ENCODE measurements at places on chromosomes 1 and 21.

DNA sequence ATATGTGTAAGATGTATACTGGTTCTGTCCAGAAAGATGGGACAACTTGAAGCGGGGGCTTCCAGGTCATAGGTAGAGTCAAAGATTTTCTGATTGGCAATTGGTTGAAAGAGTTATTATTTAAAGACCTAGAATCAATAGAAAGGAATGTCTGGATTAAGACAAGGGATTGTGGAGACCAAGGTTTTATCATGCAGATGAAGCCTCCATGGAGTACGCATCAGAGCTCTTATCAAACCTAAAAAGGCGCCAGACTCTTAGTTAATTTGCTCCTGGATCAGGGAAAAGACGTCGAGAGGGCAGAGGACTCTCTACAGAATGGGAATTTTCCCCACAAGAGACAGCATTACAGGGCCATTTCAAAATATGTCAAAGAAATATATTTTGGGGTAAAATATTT is 23.7 kb upstream of the ETV3 start:
- DNase-seq, result no peak

DNA sequence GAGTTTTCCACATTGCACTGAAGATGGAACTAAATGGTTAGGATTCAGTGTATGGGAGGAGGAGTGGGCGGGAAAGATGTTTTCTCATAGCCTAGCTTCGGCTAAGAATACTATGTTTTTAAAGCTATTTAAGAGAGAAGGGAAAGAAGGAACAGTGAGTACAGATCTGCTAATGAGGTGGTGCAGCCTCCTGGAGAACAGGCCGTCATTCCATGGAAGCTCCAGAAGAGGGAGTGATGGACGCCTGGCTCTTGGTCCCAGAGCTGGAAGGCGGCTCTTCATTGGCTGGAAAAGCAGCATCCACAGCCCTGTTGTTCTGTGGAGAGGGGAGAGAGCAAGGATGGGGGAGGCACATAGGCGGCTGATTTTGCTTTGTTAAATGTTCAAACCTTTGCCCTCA is 6.9 kb downstream of the CAMK1G start:
- no peak for DNase-seq

GRCh38 chr1:156860113-156860627 is 495 bp upstream of the NTRK1 start:
- DNase-seq, result peak; percentile 35

GRCh38 chr1:18347559-18347958 is 133.2 kb upstream of the KLHDC7A start:
- no peak for DNase-seq

GRCh38 chr1:198890214-198890930 is 251.5 kb downstream of the PTPRC start:
- DNase-seq, result no peak

GRCh38 chr1:216830424-216831210 is 107.4 kb upstream of the ESRRG start:
- DNase-seq, result no peak

DNA sequence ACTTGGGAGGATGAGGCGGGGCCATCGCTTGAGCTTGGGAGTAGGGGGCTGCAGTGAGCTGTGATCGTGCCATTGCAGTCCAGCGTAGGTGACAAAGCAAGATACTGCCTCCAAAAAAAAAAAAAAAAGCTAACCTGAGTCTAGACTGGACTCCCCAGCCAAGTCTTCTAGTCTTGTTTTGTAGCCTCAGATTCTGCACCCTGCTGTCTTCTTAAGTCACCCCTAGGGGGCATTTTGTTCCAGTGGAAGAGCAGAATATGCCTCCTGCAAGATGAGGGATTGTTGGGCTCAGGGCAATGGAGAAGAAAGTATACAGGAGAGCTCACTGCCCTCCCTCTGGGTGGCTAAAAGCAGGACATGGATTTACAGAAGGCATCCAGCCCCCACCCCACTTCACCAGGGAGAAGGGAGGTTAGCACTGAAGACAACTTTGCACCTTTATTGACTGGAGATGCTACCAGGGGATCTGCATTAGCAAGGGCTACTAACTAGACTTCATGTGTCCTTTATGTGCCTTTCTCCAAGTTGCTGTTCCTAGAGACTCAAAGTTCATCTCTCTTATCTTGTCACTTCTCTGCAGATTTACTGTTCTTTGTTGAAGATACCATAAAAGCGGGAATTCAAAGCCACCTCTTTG is 15.3 kb upstream of the RNF187 start:
- DNase-seq, result no peak

DNA sequence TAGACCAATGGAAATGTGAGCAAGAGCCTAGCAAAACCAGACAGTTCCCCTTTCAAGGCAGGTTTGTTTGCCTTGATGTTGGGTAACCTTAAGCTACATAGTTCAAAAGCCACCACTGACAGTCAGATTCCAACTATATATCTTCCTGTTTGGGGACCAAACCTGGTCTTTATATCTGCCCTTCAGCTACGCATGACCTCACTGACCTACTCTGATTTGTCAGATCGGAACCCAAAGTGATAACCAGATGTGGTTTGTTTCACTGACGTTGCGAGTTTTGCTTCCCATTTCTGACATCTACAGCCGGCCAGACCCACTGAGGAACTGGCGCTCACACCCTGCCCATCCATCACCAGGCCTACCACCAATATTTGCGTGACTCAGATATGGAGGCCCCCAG is 361.1 kb upstream of the CHRM3 start:
- DNase-seq, result no peak

DNA sequence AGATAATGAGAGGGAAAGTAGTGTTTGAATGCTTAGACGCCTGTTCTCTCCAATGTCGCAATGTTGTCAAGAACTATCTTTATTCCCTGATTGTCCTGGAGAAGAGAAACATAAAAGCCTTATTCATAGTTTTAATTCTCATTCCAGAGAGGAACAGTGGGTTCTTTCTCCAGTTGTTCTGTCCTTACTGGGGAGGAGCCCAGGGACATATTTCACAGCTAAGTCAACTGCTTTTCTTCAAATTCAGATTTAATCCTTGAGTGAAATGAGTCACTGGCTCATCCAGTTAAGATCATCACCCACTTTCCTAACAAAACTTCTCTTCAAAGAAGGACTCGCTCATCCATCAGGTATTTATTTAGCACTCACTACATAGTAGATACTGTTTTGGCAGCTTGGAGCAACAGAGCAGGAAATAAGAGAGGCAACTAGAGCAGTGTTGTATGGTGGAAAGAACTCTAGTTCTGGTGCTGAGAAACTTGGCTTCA is 365.7 kb upstream of the USP24 start:
- DNase-seq, result no peak

DNA sequence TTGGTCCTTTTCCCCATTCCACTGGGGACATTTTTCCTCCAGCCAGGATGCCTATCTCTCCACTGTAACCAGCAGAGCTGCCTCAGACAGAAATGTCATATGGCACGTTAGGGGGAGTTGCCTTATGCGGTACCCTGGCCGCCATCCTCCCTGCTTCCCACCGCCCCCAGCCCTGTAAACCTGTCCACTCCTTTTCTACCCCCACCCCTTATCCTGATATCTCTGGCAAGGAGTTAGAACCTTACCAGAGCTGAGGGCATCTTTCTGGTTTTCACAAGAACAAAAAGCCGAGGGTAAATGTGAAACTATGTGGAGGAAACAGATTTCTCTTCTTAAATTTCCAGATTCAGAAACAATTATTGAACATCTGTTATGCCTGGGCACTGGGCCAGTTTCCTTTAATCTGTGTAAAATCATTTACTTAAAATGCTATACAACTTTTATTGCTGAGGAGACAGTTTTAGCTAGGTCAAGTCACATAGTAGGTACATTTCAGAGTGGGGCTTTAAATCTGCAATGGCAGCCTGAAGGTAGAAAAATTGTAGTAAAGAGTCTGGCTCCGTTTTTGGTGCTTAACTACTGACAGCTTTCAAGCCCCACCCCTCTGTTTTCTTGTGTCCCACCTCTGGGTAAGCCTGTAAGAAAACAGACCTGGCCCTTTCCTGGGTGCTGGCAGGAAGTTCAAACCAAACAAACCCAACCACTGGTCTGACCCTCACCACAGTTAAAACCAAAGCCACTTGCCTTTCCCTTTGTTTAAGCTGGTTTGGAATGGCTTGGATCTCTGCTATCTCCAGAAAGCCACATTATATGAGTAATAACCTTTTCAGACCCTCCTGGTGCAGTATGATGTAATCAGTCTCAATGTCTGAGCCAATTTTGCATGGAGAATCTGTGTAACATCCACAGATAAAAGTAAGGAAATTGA is 319.0 kb downstream of the HHAT start:
- no peak for DNase-seq

DNA sequence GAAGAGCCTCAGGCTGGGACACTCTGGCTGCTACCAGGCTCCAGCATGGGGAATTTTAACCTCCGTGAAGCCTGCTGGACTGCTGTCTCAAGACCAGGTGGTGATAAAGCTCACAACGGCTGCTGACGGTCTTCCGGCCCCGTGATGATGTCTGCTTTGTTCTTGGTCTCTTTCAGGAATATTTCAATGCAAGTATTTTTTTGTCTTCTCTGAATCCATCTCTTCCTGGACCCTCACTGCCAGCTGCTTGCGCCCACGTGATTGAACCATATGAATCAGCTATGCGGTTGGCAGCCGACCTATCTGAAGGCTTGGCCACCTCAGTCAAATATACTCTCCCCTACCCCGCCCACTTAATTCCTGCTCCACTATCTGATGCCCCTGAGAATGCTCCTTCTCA is 14.6 kb upstream of the SLC6A17 start:
- no peak for DNase-seq

- no peak for DNase-seq
These were observed 4.4 kb downstream of the GJC2 start for GRCh38 chr1:228154021-228154669.

DNA sequence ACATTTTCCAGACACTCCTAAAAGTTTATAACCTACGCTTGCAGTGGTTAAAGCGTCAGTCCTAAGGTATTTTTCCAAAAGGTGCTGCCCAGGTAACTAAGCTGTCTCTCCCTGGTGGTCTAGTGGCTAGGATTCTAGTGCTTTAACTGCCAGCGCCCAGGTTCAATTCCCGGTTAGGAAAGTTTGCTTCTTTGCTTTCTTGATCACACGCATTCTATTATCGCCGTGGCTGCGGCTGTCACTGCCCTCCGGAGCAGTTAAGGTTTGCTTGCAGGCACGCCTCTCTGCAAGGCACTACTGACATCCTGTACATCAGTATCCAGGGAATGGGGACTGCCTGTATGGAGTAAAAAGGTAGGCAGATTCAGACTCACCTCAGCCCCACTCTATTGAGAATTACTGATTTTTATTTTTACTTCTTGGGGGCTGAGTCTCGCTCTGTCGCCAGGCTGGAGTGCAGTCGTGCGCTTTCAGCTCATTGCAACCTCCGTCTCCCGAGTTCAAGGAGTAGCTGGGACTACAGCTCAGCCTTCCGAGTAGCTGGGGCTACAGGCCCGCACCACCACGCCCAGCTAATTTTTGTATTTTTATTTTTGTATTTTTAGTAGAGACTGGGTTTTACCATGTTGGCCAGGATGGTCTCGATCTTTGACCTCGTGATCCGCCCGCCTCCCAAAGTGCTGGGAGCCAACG is 53.2 kb upstream of the CFAP126 start:
- DNase-seq, result no peak

- DNase-seq, result no peak
These were observed 971 bp downstream of the CAPZB start for GRCh38 chr1:19484338-19484797.

GRCh38 chr1:114512595-114513280 is 1.7 kb upstream of the TRIM33 start:
- DNase-seq, result no peak

- DNase-seq, result no peak
These were observed 93.4 kb upstream of the KCNE2 start for GRCh38 chr21:34270411-34270810.

DNA sequence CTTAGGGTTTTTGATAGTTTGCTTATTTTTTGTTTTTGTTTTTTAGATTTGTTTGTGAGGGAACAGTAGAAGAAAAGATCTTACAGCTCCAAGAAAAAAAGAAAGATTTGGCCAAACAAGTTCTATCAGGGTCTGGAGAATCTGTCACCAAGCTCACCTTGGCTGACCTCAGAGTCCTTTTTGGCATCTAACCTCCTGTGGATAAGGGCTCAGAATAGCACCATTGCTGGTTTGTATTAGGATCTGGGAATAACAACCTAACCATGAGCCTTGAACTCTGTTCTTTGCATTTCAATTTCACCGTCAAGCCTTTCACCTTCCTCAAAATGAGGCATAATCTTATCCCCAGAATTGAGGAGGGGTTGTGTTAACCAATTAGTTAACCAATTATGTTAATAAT is 20.2 kb downstream of the TRIM45 start:
- no peak for DNase-seq

DNA sequence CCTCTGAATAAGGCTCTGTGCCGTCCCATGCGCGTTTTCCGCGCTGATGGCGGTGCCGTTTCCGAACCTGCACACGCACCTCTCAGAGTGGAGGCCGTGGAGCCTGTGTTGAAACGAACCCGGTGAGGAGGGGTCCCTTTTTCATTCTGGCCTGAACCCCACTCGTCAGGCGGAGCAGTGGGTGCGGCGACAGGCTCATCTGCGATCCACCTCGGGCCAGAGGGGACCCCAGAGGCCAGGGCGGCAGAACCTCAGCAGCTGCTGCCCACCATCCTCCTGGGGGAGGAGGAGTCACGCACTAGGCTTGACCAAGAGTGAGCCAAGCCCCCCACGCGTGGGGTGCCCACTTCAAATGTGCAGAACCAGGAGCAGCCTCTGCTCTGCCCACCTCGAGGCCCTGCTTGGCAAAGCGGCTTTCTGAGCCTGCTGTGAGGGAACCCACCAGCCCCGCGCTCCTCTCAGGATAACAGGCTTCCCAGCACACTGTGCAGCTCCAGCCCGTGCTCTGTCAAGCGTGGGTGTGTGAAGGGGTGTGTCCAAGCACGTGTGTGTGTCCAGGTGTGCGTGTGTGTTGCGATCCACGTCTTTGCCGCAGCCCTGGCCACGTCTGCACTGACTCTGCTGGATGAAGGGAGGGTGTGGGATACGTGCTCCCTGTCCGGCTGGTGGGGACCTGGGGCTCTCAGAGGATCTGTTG is 6.8 kb downstream of the PRDM16 start:
- DNase-seq, result no peak

DNA sequence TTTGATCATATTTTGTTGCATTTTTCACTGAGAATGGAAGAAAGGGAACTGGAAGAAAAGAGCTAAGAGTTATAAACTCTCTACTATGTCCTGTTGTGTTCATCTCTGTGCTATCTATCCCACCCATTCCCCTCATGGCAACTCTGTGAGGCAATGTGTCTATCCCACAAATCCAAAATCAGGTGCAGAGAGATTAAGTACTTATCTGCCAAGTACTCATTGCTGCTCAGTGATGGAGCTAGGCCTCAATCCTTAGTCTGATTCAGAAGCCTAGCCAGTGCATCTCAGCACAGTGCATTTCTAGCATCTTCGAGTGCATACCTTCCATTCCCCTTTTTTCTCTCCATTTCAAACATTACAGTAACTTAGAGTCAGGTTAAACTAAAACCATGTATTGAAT is 270.6 kb downstream of the TPR start:
- DNase-seq, result no peak

GRCh38 chr1:63688302-63688890 is 85.4 kb upstream of the ROR1 start:
- DNase-seq, result no peak

DNA sequence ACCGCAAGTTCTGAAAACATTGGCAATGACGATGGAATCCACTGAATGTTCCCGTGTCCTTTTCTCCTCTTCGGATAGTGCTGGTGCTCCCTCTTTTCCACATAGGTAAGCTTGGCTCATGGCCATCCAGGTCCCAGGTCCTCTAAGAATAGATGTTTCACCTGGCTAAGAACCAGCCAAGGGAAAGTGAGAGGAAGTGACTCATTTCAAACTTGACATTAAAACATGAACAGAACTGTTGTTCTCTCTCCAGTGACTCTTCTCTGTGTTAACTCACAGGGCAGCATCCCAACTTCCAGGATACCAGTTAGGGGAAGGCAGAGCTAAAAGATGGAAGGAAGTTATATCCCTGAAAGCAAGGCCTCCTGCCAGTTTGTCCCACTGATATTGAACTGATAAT is 493.8 kb upstream of the CHRM3 start:
- DNase-seq, result no peak

All from T-cell (primary cell).